Inflammatory macrophage treated with lipopolysaccharide for 1 hour (primary cell): ENCODE measurements at places on chromosomes 5 and 9.

DNA sequence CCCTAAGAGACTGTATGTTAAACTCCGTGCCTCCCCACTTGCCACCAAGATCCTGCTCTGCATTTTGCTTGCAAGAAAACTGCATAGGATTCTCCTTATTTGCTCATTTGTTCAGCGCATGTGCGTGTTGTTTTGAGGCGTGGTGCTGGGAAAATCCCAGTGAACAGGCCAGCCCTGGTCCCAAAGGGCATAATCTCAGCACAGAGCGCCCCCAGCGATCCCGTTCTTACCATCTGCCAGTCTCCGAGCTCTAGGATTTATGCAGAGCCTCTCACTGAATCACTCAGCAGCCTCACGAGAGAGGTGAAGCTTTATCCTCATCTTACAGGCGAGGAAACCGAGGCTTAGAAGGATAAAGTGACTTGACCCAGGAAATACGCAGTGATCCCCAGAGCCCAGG, 11.5 kb downstream of the PRRX2 start:
- DNase-seq: no peak

- no peak for DNase-seq
Measured at GRCh38 chr9:137113385-137114159, 961 bp downstream of the DPP7 start.

GRCh38 chr9:97905228-97905627, 17.1 kb downstream of the TRMO start:
- DNase-seq: peak; percentile 41

GRCh38 chr5:119301906-119302305, 53.9 kb upstream of the TNFAIP8 start:
- DNase-seq: no peak

- no peak for DNase-seq
Measured at GRCh38 chr9:2390028-2390427, 231.6 kb upstream of the VLDLR start.

DNA sequence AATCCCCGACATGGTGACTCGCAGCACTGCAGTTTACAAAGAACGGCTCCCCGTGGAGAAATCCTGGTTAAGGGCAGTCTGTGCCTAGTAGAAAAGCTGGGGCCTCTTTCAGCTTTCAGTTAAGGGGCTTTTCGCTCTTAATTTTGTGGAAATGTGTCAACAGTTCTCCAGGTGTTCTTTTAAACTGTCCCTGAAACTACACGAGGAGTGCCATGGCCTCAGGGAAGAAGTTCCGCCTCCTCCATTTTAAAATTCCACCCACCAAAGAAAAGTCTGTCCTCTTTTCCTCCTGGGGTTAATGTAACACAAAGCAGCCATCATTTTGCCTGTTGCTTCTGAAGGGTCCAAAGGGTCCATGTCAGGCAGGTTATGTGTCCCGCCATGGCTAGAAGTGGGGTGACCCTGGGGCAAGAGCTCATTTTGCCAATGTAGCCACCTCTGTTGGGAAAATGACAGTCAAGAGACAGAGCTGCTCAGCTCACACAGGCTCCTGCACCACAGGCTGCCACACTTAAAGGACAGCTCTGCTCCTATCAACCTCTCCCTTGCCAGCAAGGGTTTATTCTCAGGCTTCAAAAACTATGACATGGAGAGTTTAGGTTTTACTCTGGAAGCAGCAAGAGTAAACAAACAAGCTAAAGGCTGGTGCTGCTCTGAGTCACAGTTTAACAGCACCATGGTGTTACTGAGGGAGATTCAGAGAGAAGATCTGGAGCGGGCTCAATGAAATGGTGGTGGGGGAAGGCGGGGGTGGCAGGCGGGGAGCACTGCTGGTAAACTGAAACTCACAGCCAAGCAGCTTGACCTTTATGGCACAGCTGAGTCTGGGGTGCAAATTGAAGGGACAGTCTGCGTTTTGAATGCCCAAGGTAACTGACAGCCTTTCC, 3.2 kb downstream of the WHRN start:
- DNase-seq: no peak

- peak; percentile 87 for DNase-seq
Measured at GRCh38 chr5:135466178-135467050, 14.3 kb upstream of the TIFAB start.

DNA sequence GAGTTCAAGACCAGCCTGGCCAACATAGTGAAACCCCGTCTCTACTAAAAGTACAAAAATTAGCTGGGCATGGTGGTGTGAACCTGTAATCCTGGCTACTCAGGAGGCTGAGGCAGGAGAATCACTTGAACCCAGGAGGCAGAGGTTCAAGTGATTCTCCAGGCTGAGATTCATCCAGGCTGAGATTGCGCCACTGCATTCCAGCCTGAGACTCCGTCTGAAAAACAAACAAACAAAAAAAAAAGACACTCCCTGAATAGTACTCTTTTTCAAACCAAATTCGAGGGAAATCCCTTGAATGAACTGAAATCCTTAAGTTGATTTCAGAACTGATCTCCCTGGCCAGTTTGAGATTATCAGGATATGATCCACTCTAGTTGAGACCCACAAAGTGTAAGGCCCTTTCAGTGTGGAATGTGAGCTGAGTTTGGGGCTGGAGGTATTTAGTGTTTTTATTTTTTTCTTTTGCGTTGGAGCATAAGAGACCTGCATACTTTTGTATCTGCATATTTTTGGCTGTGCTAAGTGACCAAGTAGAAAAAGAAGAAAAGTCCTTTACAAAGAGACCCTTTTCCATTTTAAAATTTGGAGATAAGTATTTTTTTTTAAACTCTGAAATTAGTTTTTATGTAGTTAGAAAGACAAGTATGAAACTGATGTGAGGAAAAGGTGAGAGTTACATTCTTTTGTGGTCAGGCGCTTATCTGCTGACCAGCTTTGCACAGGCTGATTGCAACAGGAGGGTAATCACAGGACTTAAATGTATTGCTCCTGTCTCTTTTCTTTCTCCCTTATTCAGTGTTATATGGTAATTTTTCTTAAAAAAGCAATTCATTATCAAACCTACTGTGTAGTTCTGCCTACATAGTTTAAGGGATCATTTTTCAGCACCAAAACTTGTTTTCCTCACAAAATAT, 42.9 kb downstream of the TMEFF1 start:
- peak; percentile 3 for DNase-seq

GRCh38 chr9:16767366-16767765, 103.1 kb downstream of the BNC2 start:
- no peak for DNase-seq

DNA sequence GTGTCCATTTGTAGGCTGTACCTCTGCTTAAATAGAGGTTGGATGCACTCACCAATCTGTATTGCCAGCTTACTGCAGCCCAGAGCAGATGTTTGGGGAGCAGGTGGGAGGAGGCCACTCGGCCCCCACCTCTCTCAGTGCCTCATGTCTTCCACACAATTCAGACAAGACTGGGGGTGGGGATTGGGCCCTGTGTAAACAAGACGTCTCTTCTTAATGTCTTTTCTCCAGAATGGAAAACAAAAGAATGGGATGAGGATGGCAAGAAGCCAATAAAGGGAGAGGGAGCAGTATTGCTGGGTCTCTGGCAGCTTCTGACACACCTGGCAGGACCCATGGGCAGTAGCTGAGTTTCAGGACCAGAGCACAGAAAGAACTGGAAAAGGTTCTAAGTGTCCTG, 64.9 kb downstream of the SIL1 start:
- DNase-seq: no peak

- no peak for DNase-seq
Measured at GRCh38 chr5:59361454-59361853, 532.1 kb downstream of the PDE4D start.
